Left cardiac atrium (tissue), 4 donors: ENCODE measurements at places on chromosomes 6 and 20.

GRCh38 chr6:56851074-56851473 is 103.8 kb upstream of the BEND6 start:
- DNase-seq = no peak

- no peak for DNase-seq
Observed at GRCh38 chr6:17866876-17867444, 120.5 kb downstream of the KIF13A start.

DNA sequence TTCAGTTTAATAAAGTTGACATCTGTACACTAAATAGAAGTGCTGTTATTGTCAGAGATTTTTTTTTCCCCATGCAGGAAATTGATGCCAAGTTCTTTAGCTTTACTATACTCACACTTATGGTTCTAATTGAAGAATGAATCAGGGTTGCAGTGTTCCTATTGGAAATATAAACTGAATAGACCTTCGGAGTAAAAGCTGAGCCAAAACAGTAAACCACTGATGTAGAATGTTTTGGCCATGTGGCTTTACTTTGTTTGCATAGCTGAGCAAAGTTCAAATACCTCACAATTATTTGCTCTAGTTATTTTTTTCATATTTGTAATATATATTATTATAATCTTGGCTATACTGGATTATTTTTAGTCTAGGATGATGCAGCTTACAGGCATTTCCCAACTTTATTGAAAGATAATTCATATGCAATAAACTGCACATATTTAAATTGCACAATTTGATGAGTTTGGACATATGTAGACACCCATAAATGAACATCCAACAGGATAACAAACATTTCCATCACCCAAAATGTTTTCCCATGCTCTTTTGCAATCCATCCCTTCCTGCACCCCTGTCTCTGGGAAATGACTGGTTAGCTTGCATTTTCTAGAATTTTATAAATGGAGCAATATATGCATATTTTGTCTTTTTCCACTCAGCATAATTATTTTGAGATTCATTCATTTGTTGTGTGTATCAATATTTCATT is 105.8 kb upstream of the NOX3 start:
- DNase-seq = no peak

GRCh38 chr6:6256886-6257285 is 63.6 kb downstream of the F13A1 start:
- no peak for DNase-seq

GRCh38 chr6:108166664-108167448 is 1.0 kb downstream of the NR2E1 start:
- no peak for DNase-seq

- peak; percentile 44 for DNase-seq
Observed at GRCh38 chr20:45798935-45799642, 7.3 kb downstream of the DNTTIP1 start.

DNA sequence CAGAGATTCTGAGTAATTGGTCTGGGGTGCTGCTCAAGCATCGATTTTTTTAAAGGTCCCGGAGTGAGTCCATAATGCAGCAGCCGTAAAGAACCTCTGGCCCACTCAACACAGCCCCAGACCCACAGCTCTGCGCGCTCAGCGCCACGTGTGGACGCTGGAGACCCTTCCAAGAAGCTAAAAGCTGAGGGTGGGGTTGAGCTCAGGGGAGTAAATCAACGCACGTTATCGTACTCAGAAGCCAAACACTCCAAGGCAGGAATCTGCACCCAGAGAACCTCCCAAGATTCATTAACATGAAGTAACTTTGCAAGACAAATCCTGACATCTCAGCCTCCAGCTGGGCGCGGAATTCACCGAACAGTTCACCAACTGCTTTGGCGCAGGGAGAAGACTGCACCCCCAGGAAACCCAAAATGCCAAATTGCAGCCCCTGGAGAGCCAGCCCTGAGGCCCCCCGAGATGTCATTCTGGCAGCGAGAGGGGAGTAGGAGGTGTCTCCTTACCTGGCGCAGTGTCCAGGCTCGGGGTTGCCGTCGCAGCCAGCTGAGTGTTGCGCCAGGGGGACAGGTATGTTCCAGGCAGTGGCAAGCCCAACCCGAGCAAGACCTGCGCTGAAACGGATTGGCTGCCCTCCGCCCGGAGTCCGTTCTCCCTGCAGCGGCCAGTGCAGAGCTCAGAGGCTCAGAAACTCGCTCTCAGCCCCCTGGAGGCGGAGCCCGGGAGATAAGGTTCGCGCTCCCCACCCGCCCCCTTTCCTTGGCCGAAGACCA is at the start of gene COL21A1:
Gene COL21A1 (minus strand): TSS at position 700 of the 773 bp plus-strand sequence. CDS start 64,962 bp downstream, outside the sequence.
- DNase-seq = peak; percentile 64

DNA sequence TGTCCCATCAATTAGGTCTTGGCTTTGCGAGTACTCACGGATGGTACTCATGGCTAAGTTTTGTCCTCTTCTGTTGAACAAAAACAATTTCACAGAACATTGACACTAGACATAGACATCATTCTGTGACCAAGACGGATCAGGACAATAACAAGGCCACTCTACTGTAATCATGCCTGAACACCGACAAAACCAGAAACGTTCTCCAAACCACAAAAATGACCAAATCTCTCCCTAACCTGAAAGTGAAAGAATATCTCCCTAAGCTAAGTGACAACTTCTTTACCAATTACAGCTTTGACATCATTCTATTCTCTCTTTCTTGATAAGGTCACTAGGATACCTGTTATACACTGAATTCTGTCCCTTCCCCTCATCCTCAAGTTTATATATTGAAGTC is 40.0 kb upstream of the SLC2A12 start:
- DNase-seq = no peak

DNA sequence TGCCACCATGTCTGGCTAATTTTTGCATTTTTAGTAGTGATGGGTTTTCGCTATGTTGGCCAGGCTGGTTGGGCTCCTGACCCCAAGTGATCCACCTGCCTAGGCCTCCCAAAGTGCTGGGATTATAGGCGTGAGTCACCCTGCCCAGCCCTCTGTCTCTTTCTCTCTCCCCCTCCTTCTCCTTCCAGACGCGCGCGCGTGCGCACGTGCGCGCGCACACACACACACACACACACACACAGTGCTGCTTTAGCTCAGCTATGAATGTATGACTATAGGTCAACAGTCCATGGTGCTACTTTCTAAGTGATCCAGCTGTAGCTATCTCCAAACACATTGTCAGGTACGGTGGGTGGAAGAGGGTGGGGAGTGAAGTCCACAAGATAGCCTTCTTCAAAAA is 449.5 kb downstream of the PHF3 start:
- no peak for DNase-seq

DNA sequence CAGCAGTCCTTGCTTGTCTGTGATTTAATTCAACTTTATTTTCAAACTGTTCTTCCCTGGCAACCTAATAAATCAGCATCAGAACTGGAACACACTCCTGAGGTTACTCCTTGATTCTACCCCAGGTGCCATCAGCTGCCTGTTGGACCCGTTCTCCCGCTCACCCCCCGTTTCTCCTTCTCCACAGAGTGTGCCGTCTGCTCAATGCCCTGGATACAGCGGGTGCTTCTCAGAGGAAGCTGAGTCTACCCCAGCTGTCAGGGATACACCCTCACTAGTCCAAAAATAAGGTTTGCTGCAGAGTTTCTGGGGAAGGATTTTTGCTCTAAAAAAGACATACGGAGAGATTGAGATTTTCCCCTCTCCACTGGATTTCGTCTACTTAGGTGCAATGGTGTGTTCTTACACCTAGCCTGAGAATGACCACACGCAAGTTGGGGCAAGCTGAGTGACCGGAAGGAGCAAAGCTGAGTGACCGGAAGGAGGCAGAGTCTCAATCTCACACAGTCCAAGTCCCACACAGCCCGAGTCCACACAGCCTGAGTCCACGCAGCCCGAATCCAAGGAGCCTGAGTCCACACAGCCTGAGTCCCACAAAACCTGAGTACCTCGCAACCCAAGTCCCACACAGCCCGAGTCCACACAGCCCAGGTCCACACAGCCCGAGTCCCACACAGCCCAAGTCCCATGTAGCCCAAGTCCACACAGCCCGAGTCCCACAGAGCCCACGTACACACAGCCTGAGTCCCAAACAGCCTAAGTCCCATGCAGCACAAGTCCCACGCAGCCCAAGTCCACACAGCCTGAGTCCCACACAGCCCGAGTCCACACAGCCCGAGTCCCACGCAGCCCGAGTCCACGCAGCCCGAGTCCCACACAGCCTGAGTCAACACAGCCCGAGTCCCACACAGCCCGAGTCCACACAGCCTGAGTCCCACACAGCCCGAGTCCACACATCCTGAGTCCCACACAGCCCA is 58.6 kb upstream of the DACT2 start:
- DNase-seq = no peak

DNA sequence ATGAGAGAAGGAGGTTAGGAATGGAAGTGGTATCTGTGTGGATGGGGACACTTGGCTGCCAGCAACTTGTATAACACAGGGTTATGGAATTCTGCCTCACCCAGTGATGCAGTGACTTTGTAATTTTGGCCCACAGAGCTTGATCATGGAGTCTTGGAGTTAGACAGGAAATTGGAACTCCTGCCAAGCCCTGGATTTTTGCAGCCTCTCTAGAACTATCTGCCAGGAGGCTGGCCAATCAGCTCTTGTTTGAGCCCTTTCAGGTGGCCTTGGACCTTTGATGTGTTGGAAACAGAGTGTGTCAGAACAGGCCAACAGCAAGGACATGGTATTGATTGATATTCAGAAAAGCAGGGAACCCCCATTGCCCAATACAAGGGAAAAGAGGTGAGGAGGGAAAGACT is 157.7 kb upstream of the GGTLC1 start:
- DNase-seq = no peak

DNA sequence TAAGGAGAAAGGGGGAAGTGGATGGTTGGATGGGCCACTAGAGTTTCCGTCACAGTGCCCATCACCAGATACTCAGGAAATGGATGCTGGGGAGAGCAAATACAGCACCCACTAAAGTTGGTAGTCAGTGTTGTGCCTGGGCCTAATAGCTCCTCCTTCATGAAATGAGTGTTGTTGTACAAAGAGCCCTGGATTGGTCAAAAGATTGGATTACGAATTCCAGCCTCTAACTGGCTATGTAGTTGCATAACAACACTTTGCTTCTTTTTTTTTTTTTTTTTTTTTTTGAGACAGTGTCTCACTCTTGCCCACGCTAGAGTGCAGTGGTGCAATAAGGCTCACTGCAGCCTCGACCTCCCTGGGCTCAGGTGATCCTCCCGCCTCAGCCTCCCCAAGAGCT is 27.4 kb downstream of the KCNG1 start:
- no peak for DNase-seq
